ENCODE measurements at places on chromosomes 16 and 17. TPM values are rescaled to one million over a fixed set of nuclear protein-coding genes. Genes with fewer than 3 reads are reported as not detected.
A peak's percentile ranks its signal among the peaks of the same experiment; 100 is the strongest.

DNA sequence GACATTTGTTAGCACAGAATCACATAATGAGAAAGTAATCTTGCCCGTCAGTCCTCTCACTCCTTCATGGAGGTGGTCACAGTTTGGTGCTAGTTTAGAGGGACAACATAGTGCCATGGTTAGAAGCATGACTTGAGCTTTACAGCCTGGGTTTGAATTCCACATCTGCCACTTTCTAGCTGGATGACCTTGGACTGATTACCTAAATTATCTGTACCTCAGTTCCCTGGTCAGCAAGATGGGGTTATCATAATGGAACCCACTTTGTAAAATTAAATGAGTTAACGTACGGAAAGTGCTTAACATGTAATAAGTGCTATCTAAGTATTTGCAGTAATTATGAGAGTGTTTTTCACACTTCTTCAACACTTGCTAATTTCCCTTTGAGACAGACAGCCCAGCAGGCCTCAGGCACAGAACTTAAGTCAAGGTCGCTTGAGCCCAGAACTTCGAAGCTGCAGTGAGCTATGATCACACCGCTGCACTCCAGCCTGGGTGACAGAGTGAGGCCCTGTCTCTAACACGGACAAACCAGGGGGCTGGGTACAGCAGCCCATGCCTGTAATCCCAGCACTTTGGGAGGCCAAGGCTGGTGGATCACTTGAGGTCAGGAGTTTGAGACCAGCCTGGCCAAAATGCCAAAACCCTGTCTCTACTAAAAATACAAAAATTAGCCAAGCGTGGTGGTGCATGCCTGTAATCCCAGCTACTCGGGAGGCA lies 7.1 kb downstream of the VWA3A start:
- no peaks in the 10 kb centered on the region for H3K36me3 ChIP-seq
- no peak overlapping the region for H3K27ac ChIP-seq
- no peak overlapping the region for H3K4me3 ChIP-seq

GRCh38 chr16:72101195-72101594 lies 7.5 kb downstream of the DHX38 start:
- H3K27ac ChIP-seq, result no peak overlapping the region
- no peaks in the 10 kb centered on the region for H3K27me3 ChIP-seq
- H3K36me3 ChIP-seq, result no peaks in the 10 kb centered on the region
- H3K4me1 ChIP-seq, result no peaks in the 10 kb centered on the region
- no peak for DNase-seq

DNA sequence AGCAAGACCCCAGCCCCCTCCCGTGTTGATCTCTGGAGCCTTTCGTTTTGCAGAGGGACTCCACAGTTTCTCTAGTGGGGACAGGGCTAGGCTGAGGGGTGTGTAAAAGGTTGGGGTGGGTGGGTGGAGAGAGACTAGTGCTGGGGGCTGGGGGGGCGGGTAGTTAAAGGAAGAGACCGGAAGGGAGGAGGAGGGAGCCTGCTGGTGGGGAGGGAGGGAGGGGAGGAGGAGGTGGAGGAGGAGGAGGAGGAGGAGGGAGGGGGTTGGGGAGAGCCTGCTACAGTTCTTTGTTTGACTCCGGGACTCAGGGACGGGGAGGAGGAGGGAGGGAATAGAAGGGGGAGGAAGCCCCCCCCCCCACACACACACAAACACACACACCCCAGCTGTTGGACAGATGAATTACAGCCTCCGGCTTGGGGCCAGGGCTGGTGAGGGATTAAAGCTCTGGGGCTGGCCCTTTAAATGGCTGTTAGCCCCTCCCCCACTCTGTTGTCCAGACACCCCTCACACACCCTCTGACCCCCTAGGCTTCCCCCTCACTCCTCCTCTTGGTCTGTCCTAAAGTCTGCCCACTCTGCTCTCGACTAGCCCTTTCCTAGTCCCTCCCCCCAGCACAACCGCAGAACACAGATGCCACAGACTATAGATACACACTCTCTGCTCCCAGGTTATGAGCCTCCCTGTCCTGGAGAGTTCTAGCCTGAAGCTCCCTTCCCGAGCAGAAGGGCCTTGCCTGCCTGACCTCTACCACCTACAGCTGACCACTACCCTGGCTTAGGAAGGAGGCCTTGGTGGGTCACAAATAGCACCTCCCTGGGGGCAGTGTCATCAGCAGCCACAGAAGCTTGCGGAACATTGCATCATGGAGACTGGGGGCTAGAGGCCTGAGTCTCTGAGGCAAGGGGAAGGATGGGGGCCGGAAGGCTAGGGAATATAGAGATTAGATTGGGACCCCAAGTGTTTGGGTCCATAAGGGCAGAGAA lies 4.4 kb downstream of the KDM6B start:
- no peaks in the 10 kb centered on the region for H3K36me3 ChIP-seq
- H3K4me3 ChIP-seq, result peak overlapping the region; percentile 27
- H3K4me1 ChIP-seq, result peaks cover 15% of the 10 kb centered on the region
- H3K27me3 ChIP-seq, result no peaks in the 10 kb centered on the region
- peak overlapping the region; percentile 99 for H3K27ac ChIP-seq
- DNase-seq, result peak; percentile 66

GRCh38 chr16:70160388-70160787 lies 13.2 kb upstream of the CLEC18C start:
- H3K4me1 ChIP-seq, result no peaks in the 10 kb centered on the region
- H3K27me3 ChIP-seq, result no peaks in the 10 kb centered on the region

The MT1M gene
- 7.4 TPM for total RNA-seq
